Renal cortical epithelial cell (primary cell): ENCODE measurements at places on chromosomes 4 and X. TPM values are rescaled to one million over a fixed set of nuclear protein-coding genes. Genes with fewer than 3 reads are reported as not detected.

- DNase-seq: no peak
Observed at GRCh38 chrX:69015156-69015555, 150.1 kb downstream of the PJA1 start.

DNA sequence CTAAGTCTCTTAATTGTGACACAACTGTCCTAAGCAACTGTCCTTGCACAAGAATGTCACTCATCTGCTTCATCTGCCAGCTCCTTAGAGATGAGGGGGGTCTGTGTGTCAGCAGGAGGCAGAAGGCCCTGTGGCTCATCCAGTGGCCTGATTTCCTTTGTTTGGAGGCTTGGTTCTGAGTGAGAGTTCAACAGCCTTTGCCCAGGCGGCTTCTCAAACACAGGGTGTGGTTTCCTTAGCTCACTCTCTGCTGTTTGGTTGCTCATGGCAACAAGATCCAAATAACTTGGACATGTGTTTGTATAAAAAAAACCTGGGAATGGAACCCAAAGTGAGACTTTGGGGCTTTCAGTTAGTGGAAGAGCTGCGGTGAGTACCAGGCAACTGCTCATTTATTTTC, 46.6 kb downstream of the MAP7D3 start:
- peak; percentile 64 for DNase-seq

GRCh38 chrX:3312109-3312508, 34.3 kb downstream of the MXRA5 start:
- peak; percentile 72 for DNase-seq

PTCHD1 gene
- total RNA-seq: under 0.01 TPM in 1 of 2 replicates, not detected in the other

DNA sequence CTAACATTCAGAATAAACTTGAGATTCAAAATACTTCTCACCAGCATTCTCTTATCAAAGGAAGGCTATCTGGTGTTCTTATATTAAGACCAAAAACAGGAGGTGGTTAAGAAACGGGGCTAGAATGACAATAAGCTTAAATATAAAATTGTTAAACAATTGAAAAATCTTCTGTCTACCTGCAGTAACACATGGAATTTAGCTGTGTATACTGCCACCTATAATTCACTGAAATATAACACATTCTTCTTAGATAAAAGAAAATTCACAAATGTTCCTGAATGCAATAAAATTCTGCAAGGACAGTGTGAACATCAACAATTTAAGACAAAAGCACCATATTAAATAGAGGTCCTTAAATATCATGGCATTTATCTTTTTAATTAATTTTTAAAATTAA, 11.5 kb upstream of the PCDH10 start:
- DNase-seq: no peak

DNA sequence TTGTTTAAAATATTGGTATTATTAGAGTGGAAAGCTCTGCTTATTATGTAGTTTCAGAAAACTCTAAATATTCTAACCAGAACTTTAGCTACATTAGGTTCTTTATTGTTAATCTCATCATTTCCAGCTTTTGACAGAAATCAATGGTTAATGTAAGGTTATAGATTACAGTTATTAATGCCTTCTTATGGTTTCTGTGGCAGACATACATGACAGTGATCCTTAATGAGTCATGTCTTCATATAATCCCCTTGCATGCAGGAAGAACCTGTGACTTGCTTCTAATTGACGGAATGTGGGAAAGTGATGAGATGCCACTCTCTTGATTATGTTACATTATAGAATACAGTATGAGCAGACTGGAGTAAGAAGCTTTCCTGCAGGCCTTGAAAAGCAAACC, 23.5 kb downstream of the KLHL8 start:
- DNase-seq: no peak

GRCh38 chrX:41730081-41730480, 6.1 kb downstream of the GPR82 start:
- DNase-seq: peak; percentile 52

- DNase-seq: no peak
Observed at GRCh38 chrX:101164766-101165590, 54.6 kb upstream of the DRP2 start.

PNMA6F gene
- not detected in 2 replicates for total RNA-seq

POLN gene
- 1.2 and 5.5 TPM in 2 replicates for total RNA-seq

DNA sequence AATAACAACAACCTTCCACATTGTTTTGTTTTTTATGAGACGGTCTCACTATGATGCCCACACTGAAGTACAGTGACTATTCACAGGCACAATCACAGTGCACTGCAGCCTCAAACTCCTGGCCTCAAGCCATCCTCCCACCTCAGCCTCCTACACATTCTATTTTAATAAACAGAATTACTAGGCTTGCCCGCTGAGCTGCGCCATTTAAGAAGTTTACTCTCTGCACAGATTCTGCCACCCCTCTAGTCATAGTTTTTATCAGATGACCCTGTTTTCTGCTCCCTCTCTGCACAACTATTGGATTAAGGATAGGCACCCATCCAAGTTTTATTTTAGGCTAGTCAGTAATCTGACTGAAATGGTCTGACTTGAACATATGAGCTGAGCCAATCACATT, 11.3 kb upstream of the COX18 start:
- DNase-seq: no peak
